ENCODE measurements at places on chromosomes 7 and 10.

DNA sequence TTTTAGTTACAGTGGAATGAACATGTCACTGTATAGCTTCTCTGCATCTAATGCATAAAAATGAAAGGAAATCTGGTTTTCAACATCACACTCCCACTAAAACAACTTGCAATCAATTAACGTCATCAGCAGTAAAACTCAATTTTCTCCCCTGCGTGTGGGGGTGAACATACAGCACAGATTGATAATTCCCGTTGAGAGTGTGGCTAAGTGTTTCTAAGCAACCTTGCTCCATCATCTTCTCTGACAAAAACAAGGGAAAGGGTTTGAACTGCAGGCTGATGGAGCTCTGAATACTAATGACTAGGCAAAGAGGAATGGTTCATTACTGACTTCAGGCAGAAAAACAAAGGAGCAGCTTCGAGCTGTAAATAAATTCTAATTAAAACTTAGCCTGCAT is 238.3 kb downstream of the PARD3 start:
- DNase-seq: no peak

DNA sequence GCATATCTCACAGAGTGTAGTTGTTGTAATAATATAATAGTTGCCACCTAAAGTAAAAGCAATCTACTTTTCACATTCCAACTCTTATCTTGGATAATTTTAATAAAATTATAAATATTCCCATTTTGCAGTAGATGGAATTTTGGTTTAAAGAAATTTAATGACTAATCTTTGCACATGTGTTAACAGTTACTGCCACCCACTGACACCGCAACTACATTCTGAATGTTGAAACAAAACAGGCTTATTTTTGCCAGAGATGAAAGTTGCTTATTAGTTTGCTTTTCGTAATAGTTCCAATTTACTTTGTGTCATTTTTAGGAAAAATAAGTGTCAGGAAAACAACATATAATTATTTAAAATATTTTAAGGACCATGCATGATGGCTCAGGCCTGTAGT is 557.5 kb upstream of the PCDH15 start:
- DNase-seq: no peak

DNA sequence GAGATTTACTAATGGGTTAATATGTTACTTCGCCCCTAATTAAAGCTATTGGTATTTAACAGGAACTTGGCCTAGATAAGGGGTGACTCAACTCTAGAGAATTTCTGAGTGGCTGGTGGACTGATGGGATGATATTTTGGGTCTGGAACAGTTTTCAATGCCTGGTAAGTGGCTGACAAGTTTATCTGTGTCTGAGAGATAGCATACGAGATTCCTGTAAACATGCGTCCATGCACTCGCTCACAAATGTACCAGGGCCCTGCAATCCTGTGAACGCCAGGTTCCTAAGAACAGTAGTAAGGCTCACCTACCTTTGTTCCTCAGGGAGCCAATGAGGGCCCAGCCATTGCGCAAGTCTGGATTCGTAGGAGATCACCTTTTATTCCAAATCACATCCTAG is 683.8 kb upstream of the ANKRD30A start:
- DNase-seq: no peak

- no peak for DNase-seq
These were observed 8.8 kb downstream of the ZNF853 start for GRCh38 chr7:6624246-6624611.

DNA sequence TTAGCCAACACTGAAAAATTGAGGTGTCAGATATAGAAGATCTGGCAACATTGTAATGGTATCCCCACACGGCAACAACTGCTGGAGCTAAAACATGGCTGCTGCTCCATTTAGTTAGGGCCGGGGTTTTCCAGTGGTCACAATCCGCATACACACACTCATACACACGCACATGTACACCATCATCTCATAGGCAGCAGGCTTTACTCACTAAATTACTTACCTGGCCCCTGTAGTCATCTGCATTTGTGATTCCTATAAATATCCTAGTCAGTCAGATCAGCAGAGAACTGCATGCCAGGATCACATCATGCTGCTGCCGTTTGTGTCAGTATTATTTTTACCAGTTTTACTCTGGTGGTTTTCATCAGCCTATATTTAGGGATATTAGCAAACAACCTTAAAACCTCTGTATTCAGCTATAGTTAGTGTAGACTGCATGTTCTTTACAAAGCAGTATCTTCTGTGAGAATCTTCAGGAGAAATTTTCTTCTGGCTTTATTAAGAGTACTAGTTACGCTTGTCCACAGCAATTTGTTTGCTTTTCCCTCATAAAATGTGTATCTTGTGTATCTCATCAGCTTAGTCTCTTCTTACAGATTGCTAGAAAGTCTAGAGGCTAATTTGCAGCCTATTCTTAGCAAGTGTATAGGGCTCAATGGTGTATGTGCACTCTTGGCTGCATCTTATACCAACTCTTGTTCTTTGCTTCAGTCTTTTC is 38.3 kb upstream of the PTPN12 start:
- DNase-seq: no peak

DNA sequence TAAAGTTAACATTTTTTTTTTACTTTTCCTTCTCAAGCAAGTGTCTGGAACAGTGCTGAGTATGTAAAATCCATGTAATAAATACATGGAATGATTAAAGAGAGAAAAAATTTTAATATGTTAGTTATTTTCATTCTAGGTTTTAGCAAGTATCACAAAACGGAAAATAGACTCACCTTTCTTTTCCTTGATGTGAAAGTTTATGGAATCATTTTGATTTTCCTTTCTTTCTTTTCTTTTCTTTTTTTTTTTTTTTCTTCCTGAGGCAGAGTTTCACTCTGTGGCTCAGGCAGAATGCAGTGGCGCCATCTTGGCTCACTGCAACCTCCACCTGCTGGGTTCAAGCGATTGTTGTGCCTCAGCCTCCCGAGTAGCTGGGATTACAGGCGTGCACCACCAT is 28.1 kb downstream of the SMNDC1 start:
- DNase-seq: no peak

GRCh38 chr10:99681553-99681952 is 22.2 kb downstream of the ENTPD7 start:
- no peak for DNase-seq
